ENCODE measurements at places on chromosomes 1 and 21. TPM values are rescaled to one million over a fixed set of nuclear protein-coding genes. Genes with fewer than 3 reads are reported as not detected.

DNA sequence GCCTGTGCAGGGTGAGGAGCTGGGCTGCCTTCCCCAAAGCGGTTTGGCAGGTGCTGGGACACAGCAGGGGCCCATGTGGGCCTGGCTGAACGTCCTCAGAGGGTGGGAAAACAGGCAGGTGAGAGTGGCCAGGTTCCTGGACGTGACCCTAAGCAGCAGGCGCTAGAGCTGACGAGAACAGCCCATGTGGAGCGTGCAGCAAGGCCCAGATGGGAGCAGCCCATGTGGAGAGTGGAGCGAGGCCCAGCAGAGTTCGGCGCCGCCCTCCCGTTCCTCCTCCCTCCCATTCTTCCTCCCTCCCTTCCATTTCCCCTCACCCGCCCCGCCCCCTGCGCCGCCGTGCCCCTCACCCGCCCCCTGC is 314.4 kb upstream of the VAMP3 start:
- DNase-seq, result no peak

- DNase-seq, result no peak
Measured at GRCh38 chr1:87252406-87252805, 76.3 kb upstream of the LMO4 start.

GRCh38 chr1:102742426-102742825 is 365.9 kb downstream of the COL11A1 start:
- DNase-seq, result peak; percentile 44

- no peak for DNase-seq
Measured at GRCh38 chr1:154756793-154757548, 113.1 kb downstream of the KCNN3 start.

The KRTAP19-3 gene
- not detected for total RNA-seq

- no peak for DNase-seq
Measured at GRCh38 chr1:58412071-58412580, 134.4 kb downstream of the OMA1 start.

DNA sequence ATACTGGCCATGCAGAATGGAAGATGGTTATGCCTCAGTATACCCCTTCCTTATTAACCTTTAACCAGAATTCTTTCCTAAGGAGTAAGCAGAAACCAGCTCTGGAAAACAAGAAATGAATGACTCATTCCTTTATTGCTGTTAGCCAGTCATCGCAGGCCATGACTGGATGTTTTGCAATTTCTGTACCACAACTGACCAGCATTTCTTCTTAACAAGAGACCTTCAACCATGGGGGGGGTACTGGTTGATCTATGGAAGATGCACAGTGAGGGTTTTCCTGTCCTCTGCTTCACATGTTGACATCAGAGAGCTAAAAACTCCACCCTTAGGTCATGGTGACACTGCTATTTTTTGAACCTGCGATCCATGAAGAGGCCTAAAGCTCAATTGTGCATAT is 28.0 kb upstream of the RNF2 start:
- DNase-seq, result peak; percentile 90

The LRRC3 gene
- total RNA-seq, result 0.35 TPM

DNA sequence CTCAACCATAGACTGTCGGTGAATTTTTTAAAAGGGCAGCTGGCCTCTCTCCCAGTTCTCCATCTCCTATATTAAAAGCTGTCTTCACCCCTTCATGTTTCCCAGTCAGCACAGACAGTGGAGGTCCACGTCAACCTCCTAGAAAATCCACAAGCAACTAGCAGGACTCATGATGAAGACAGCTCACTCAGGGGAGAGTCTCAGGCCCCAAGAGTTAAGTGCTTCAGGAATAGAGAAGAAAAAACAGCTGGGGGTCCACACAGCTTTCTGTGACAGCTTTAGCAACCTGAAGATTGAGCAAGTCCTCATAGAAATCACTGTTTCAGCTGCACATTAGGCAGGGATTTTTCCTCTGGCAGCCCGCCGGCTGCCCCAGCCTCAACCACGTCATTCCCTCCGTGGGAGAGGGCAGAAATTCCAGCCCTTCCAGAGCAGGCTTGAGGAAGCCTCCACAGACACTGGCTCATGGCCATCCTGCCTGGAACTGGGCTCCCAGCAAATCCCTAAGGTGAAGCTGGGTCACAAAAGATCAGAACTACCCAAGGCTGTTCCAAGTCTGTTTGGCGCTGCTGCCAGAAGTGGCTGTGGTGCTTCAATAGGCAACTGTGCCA is 15.2 kb downstream of the GPR161 start:
- DNase-seq, result no peak

DNA sequence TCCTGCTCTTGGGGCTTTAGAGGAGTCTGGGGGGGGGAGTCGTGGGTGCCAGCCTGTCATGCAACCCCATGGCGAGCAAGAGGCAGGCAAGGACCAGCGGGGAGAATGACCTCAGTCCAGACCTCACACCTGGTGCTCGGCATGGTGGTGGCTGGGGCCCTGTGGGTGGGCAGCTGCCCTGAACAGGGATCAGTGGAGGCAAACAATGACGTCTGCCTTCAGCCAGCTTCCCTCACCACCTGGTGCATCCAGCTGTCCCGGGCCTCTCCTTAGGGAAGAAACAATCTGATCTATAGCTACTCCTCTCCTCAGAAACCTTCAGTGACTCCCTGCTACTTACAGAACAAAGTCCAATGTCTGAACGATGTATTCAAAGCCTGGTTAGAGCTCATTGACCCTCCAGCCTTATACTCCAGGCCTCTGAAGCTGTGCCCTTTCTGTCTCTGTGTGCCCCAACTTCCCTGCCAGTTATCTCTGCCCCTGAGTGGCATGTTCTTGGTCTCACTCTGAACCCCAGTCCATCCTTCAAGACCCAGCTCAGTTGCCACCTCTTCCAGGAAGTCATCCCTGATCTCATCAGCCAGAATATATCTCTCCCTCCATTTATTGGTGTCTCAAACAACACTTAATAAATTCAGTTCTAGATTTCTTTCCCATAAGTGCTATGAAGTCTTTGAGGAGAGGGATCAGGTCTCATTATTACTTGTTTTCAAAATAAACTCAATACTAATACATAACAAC is 6.6 kb downstream of the PADI2 start:
- DNase-seq, result no peak

The KCNJ9 gene
- total RNA-seq, result not detected

DNA sequence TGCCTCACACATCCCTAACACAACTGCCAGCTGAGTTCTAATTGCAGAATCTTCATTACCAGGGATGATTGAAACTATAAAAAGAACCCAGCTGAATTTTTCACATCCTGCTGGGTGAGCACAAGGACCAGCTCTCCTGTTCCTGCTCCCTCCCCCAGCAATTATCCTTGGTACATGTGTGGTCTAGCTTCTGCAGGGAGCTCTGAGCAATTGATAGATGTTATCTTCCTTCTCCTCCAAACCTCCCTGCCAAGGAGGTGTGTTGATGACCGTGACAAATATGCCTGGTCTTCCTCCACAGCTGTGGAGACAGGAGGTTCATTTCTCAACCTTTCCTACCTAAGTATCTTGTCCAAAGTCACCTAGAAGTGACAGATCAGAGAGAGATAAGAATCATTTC is 65.3 kb upstream of the MAN1A2 start:
- no peak for DNase-seq

DNA sequence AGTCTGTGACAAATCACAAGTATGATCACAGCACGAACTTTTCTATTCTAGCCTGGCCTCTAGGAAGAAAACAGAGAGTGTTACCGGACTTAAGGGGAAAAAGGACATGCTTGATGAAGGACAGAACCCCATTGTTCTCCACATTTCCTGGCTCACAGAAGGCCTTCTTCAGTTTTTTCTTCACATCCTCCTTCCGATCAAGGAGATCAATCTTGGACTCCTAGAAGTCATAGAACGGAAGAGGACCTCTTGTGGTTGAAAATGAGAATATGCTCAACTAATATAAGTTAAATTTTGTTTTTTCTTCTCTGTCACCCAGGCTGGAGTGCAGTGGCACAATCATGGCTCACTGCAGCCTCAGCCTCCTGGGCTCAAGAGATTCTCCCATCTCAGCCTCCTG is 30.3 kb downstream of the YARS1 start:
- DNase-seq, result no peak

- DNase-seq, result no peak
Measured at GRCh38 chr21:44285138-44285992, at the start of gene AIRE. Gene AIRE, plus strand, starts transcription at chr21:44285876. Its CDS starts 131 bp downstream, at chr21:44286007.

Data from PC-9 (cell line).